ENCODE measurements at places on chromosomes 13 and 19. TPM values are rescaled to one million over a fixed set of nuclear protein-coding genes. Genes with fewer than 3 reads are reported as not detected.

The KISS1R gene
- total RNA-seq: not detected

The PEG3 gene
- total RNA-seq: 0.34 TPM

The NPAS1 gene
- 0.05 TPM for total RNA-seq

The SYCN gene
- not detected for total RNA-seq

The CEACAM16 gene
- not detected for total RNA-seq

The LILRB4 gene
- total RNA-seq: not detected

DNA sequence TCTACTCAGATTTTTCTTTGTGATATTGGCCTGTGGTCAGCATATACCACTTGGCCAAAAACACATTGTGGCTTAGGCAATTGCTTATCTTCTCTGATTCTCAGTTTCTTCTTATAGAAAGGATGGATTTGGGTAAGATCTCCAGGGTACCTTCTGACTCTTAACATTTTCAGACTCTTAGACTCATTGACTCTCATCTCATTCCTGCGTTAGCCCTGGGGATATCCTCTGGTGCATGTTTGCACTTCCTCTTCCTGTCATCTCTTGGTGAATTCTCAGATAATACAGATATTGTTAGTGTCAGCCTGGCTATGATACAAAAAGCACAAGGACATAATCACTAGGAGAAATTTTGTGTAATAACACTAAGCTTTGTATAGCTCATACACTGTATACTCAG, 492.5 kb upstream of the GPC6 start:
- DNase-seq: no peak

- DNase-seq: no peak
These were observed 3.0 kb downstream of the GADD45B start for GRCh38 chr19:2478756-2479555.

DNA sequence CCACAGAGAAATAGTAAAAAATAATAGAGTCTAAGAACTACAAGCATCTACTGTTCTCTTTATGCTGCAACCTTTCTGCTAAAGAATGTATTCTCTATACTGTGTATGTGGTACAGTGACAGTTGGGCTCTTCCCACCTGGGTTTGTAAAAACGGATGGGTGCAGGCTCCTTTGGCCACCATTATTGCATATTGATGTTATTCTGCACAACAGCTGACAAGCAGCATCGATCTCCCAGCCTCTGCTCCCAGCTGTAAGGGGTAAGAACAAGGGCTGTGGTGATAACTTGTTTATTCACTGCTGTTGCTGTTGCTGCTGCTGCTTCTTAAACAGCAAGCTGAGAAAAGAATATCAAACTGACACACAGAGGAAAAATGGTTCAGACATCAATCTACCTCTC, 56.1 kb downstream of the KCNRG start:
- no peak for DNase-seq

DNA sequence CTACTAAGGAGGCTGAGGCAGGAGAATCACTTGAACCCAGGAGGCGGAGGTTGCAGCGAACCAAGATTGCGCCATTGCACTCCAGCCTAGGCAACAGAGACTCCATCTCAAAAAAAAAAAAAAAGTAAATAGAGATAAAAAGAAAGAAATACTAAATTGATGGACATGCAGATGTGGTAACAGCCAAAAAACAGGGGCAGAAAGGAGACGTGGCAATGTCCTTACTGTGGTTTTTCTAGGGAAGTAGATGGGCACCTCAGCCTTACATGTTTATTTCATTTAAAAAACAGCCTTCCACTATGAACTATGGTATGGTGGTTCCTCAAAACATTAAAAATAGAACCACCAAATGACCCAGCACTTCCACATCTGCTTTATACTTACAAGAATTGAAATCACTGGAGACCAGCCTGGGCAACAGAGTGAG, 6.5 kb upstream of the EIF3G start:
- no peak for DNase-seq

DNA sequence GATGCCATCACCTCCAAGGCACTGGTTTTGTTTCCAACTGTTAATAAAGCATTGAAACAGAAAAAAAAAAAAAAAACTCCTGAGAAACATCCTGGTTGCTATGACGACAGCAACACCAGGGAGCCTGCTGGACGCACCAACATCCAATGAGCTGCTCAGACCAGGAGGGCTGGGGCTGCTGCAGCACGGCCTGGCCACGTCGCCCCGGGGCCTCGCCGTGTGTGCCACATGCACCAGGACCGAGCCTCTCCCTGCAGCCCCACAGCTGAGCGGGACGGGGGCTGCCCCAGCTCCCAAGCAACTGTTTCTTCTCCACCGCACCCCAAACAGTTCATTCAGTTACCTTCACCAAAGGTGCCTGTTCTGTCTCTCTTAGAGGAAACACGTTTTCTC, 54.5 kb downstream of the RASA3 start:
- no peak for DNase-seq

DNA sequence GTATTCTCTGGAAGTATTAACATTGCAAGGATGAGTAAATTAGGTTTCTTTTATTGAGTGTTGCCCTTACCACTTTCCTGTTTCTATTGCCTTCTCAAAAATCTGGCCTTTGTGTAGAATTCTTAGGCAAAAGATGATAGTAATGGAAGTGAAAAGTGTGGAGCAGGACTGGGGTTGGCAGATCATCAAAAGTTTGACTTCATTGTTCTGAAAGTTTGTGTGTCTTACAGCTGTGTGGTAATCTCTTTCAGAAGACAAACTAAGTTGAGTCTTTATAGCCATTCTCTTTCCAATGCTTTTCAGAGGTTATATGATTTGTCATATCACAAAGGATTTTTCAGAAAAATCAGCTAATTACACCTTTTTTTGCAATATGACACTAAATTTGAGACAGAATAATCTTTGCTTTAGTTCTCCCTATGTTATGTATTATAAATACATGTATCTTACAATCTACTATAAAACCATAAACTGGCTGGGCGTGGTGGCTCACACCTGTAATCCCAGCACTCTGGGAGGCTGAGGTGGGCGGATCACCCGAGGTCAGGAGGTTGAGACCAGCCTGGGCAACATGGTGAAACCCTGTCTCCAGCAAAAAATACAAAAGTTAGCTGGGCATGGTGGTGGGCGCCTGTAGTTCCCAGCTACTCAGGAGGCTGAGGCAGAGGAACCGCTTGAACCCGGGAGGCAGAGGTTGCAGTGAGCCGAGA, 8.7 kb upstream of the KCNRG start:
- no peak for DNase-seq

DNA sequence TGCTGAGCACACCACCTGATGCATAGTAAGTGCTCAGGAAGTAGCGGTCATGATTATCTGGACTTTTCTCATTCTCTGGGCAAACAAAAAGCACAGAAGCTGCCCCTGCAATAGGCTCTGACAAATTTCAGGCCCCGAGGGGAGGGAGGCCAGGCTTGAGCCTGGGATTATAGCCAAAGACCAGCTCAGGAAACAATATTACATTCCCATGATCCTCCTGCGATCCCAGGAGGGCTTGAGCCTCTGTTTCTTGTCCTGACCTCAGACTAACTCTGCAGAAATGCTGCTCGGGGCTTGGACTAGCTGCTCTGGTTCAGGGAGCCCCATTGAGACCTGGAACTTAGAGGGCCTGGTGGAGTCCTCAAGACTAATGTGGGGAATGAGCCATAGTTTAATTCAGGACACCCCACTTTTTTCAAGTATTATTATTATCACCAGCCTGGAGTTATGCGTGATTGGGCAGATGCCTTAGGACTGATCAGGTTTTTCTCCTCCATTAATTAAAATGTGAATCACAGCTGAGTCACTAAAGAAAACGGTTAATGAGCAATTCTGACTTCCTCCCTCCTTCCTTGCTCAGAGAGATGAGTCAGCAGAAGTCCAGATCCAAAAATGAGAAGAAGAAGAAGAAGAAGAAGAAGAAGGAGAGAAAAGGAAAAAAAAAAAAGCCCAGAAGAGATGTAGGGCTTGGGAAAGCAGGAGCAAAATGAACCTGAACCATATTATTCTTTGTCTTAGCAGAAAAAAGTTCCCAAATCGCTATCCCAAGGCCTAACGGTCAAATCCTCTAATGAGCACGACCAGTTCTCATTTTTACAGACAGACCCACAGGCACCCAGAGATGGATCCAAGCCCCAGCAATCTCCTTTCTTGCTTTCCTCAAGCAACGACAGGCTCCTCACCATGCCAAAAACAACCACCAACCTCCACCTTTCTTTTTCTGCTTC, 107.2 kb downstream of the CACNA1A start:
- peak; percentile 31 for DNase-seq

DNA sequence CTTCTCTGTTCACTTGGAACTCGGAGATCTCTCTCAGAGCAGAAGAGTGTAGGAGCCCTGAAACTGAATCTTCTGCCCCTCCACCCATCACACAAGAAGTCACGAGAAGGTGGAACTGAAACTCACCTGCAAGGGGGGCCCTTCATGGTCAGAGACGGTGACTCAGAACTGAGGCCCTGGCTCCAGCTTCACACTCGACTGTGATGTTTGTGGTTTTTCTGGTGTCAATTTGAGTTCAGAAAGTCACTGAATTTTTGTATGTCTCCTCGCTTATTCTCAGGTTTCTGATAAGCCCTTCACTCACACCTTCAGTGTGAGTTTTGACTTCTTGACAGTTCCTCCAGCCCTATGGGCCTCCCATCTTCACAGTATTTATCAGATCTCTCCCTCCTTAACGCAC, 23.1 kb downstream of the SIGLEC5 start:
- no peak for DNase-seq

DNA sequence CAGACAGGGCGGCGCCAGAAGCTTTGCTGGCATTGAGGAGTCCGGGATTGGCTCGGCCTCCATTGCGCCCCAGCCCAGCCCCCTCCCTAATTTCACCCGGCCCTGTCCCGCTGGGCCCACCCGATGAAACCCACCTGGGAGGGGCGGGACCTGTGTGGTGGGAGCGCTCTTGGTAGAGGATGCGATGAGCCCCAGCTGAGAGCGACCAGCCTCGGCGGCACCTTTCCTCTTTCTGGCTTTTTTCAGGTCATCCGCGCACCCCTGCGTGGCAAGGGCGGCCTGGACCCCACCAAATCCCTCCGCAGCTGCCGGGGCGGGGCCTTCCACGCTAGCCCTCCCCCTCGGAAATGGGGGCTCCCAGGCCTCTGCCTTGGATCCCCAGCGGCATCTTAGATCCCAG, at the start of gene ZGLP1:
Gene ZGLP1, minus strand, starts transcription at position 393 of the 400 bp plus-strand sequence.
- DNase-seq: no peak

- DNase-seq: no peak
These were observed 138.3 kb downstream of the FLT1 start for GRCh38 chr13:28356561-28357021.

DNA sequence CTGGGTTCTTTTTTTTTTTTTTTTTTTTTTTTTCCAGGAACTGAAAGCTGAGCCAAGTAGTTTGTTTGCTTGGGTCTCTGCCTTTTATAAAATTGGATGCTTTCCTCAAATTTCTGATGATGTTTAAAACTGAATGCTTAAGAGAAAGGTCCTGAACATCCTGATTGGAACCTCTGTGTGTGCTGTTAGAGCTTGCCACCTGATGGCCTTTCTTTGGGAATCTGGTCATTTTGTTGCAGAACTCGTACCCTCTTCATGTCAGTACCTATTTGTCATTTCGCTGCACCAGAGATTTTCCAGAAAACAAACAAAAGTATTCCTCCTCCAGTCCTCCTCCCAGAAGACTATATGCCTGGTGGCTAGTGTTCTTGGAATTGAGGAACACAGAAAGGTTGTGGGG, 81.2 kb upstream of the KLF12 start:
- no peak for DNase-seq

DNA sequence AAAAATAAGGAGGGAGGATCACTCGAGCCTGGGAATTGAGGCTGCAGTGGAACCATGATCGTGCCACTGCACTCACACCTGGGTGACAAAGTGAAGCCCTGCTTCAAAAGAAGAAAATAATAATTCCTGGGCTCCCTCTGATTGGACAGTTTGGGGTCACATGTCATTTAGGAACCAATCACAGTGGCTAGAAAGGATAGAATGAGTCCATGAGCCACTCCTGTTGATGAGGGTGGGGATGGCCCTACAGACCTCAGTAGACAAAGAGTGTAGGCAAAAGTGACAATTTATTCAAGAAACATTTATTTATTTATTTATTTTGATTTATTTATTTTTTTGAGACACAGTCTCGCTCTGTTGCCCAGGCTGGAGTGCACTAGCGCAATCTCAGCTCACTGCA, 26.8 kb upstream of the ADGRE5 start:
- no peak for DNase-seq

Data from glomerular endothelial cell (primary cell).